T-helper 9 cell (primary cell): ENCODE measurements at places on chromosomes 1 and 21.
A peak's percentile ranks its signal among the peaks of the same experiment; 100 is the strongest.

GRCh38 chr1:63873751-63874150, 99.9 kb downstream of the ROR1 start:
- DNase-seq, result no peak

GRCh38 chr1:46437723-46438122, 43.6 kb downstream of the FAAH start:
- DNase-seq, result no peak

DNA sequence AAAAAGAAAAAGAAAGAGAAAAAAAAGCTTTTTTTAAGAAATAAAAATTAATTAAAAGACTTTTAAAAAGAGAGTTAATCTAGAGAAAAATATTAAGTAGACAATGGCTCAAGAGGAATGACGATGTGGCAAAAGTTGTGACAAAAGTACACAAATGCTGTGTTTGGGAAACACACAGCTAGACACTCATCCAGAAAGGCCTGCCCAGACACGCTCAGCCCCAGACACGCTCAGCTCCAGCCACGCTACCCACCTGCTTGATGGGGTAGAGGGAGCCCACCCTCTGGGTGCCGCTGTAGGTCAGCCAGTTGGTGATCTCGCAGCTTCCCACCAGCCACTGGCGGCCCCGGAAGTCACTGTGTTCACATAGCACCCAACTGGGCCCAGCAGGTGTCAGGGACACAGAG, 10.2 kb downstream of the CD52 start:
- no peak for DNase-seq

GRCh38 chr1:40831001-40831732, 31.0 kb downstream of the CITED4 start:
- no peak for DNase-seq

- DNase-seq, result no peak
These were observed 56.0 kb upstream of the DPYD start for GRCh38 chr1:97976801-97977200.

GRCh38 chr1:23407016-23407630, 17.4 kb downstream of the TCEA3 start:
- DNase-seq, result no peak

- no peak for DNase-seq
These were observed 3.8 kb downstream of the RAVER2 start for GRCh38 chr1:64748706-64749105.

- no peak for DNase-seq
These were observed 16.5 kb upstream of the ZC3H11B start for GRCh38 chr1:219629296-219629880.

DNA sequence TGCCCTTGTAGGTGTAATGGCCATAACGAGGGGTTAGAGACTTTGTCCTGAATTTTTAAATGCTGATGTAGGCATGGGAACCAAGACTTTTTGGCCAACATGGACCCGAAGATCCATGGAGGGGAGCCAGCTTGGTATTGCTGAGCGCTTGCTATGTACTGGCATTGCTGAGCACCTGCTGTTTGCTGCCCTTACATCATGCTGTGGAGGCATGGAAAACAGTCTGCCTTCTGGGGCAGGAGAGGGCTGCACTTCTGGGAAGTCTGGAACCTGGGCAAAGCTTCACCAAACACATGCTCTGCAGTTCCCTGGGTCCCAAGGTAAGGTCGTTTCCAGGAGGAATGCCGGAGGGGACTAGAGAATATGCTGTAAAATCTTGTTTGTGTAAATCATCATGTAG, 86.3 kb upstream of the CNIH3 start:
- DNase-seq, result no peak

DNA sequence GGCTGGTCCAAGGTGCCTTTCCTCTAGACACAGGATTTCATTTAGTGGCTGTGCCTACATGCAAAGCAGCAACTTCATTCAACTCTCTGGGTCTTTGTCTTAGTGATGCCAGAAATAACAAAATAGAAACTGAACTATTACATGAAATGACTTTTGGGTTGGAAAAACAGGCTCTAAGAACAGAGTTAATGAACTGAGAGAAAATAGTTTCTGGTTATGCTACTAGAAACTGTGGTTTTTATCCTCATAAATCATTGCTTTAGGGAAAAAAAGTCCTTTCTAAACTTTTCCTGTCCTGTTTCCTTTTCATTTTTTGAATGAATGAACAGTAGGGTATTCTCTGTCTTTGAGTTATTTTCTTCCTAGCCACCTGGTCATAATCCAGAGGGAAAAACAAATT, 424.0 kb downstream of the KIF26B start:
- DNase-seq, result no peak

DNA sequence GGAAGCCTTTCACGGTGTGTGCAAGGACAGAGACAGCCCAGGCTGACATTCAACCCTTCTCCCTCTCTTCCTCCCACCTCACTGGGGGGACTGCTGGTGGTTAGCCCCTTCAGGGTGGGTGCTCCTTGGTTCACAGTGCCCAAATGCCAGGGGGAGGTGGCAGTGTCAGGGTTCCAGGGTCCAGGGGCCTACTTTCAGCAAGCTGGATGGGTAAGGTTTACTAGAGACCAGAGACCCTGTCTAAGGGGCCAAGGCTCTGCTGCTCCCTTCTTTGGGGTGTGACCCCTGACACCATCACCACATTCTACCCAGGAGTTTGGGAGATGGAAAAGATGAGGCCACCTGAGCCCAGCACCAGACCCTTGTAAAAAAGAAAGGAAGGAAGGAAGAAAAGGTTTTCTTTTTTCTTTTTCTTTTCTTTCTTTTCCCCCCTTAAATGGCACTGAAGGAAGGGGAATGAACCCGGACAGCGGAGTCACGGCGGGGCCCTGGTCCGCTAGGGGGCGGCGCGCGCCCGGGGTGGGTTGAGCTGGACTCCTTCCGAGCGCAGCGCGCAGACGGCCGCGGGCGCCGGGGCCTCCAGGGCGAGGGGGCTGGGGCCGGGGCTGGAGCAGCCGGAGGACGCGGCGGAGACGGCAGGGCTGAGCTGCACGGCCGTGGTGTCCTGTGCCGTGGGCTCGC, 18.8 kb downstream of the KNCN start:
- peak; percentile 61 for DNase-seq

GRCh38 chr1:151668090-151668489, 48.5 kb downstream of the CELF3 start:
- DNase-seq, result no peak

DNA sequence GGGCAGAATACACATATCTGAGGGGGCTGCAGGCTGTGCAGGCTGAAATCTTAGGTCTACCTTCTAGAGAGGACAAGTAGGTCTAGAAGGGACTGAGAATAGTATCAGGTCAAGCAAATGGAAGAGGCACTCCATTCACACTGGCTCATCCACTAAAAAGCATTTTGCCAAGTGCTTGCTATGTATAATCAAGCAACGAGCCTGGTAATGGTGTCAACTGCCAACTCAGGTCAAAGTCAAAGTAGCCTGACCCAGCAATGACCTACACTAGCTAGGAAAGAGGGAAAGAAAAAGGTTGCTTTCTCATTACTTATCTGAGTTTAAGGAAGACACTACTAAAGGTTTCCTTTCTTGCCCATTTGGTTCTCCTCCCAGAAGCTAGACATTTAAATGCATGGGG, 10.8 kb downstream of the KCND3 start:
- no peak for DNase-seq

DNA sequence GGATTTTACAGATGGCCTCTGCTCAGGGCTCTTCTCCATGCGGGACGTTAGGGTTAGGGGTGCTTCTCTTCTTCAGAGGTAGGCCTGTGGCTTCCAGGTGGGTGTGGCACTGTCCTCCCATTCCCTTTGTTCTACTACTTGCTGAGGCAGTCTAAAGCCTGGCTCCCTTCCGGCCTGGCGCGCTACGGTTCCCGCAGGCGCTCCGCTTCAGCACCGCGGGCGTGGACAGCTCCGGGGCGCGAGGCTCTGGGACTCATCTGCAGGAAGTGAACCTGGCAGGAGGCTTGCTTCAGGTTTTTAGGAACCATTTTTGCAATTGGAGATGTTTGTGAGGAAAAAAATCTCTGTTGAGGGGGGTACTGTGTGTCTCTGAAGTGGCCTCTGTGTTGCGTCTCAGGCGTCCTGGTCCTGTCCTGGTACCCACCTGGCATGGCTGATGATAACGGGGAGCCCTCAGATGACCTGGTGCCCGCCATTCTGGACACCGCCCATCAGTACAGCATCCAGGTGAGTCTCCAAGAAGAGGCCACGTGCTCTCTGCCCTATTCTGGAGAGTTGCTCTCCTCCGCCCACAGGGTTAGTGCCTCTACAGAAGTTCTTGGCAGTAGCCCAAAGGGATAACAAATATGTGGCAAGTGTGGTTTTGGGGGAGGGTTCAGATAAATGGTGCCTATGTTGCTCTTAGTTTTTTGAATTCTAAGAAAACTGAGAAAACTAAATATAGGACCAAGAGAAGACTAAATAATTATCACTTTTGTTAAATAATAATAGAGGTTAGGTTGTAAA, 1.9 kb downstream of the MANEAL start:
- DNase-seq, result no peak

DNA sequence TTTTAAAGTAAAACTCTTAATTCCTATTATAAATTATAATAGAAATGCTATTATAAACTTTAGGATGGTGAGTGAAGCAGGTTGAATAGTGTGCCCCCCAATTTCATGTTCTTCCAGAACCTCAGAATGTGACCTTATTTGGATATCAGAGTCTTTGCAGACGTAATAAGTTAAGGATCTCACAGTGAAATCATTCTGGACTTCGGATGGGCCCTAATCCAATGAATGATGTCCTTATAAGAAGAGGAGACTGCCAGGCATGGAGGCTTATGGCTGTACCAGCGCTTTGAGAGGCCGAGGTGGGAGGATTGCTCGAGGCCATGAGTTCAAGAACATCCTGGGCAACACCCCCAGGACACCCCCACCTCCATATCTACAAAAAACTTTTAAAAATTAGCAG, 9.4 kb upstream of the MT1HL1 start:
- no peak for DNase-seq

DNA sequence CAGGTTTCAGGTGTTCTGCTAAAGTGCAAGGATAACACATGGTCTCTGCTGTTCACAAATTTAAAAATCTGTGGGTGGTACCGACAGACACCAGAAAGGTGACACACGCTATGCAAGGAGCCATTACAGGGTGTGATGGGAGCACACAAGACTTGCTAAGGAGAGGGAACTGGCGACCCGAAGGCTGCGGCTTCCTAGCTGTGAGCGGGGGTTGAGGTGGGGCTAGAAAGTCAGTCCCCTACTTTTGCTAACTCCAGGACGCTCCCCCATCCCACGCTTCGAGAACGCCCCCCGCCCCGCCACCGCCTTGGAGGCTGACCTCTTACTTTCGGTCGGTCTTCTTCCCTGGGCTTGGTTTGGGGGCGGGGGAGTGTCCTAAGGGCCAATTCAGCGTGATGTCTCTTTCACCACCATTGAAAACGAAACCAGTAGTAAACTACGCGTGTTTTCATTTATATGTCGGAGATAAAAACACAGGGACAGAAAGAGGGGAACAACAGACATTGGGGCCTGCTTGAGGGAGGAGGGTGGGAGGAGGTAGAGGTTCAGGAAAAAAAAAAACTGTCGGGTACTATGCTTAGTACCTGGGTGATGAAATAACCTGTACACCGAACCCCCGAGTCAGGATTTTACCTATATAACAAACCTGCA, 1.1 kb downstream of the CKS1B start:
- DNase-seq, result peak; percentile 38

GRCh38 chr1:186629341-186629740, 50.9 kb downstream of the PTGS2 start:
- no peak for DNase-seq
